ENCODE measurements at places on chromosomes 5 and 9.

DNA sequence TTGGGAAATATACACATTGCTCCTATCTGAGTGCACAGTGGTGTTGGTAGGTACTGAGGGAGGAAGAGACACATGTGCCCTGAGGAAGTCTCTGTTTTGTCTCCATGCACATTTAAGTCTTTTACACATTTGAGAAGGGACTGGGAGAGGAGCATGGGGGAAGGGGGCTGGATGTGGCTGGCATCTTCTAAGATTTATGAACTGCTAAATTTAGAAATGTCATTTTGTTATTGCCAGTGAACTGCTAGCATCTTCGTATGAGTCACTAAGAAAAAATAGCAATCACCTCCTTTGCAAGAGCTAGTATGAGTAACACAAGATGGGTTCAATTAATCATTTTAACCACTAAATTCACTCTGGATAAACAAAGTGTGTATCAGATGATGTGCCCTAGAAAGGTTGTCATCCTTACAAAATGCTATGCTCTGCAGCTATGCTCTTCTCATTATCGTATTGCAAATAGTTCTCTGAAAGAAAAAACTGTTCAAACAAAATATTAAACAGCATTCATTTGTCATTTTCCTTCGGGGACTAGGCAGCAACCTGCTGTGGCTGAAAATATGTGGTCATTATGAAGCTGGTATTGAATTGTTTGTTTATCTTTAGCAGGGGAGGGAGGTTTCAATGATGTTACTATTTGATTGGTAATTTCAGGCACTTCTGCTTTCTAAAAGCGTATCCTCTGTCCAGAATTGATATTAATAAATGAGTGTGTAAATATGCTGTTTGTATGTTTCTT is 236.5 kb downstream of the DMRTA1 start:
- no peak for DNase-seq

DNA sequence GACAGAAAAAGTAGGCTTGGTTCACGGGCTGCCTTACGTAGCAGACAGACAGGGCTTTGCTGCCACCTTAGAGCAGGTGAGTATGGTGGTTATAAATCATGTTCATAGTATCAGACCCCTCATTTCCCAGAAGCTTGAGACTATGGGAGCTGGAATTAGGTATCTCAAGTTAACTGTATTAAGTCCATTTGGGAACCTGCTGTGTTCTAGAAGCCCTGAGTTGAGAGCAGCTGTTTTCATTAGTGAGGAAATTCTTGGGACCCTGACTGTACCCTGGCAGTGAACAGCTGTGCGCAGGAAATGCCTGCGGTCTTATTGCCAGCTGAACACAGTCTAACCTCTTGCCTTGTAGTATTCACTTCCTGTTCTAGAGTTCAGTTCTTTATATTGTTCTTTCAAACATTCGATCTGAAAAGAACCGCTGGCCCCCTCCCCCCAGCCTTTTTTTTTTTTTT is 29.8 kb downstream of the UGCG start:
- DNase-seq: peak; percentile 89

- no peak for DNase-seq
These were observed 184.6 kb downstream of the AP3B1 start for GRCh38 chr5:78109891-78110324.

- no peak for DNase-seq
These were observed 269.0 kb downstream of the DENND1A start for GRCh38 chr9:123660691-123661466.

- no peak for DNase-seq
These were observed 411 bp upstream of the NDUFS4 start for GRCh38 chr5:53560028-53560427.

- no peak for DNase-seq
These were observed 70.8 kb upstream of the ENTREP1 start for GRCh38 chr9:69254223-69254622.

- no peak for DNase-seq
These were observed 82.2 kb upstream of the CNTLN start for GRCh38 chr9:17052626-17053025.

DNA sequence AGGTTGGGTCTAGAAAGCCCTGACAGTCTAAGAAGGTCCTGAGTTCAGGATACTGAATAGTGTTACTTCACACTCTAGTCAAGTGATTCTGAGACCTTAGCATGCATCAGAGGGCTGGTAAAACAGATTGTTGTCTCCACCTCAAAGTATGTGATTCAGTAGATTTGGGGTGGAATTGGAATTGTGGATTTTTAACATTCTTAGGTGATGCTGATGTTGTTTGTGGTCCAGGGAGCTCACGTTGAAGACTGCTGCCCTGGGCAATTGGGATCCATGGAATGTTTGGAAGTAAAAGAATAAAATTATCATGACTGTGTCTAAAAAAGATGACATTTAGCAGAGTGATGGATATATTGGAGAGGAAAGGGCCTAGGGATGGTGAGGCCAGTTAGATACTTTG is 75.6 kb downstream of the VCAN start:
- no peak for DNase-seq

GRCh38 chr5:118577621-118578020 is 410.7 kb downstream of the DTWD2 start:
- no peak for DNase-seq

- no peak for DNase-seq
These were observed 617.9 kb upstream of the CDH18 start for GRCh38 chr5:20605732-20606525.

- DNase-seq: no peak
These were observed 85.9 kb upstream of the FAM120A start for GRCh38 chr9:93365427-93366118.

DNA sequence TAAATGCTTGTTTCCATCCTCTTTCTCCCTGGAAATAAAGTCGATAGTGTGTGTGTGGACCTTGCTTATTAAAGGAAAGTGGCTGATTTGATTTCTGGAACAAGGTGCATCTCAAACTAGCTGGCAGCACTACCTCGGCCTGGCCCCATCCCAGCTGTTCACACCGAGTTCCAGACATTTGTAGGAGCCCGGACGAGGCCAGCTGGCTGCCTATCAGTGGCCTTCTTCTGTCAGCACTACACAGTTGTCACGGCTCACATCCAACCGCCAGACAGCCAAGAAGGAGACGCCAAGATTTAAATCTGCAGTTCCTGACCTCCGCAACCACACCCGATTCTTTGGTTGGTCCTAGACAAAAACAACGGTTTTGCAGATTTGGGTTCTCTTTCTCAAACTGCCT is 63.6 kb downstream of the PALM2AKAP2 start:
- DNase-seq: no peak

DNA sequence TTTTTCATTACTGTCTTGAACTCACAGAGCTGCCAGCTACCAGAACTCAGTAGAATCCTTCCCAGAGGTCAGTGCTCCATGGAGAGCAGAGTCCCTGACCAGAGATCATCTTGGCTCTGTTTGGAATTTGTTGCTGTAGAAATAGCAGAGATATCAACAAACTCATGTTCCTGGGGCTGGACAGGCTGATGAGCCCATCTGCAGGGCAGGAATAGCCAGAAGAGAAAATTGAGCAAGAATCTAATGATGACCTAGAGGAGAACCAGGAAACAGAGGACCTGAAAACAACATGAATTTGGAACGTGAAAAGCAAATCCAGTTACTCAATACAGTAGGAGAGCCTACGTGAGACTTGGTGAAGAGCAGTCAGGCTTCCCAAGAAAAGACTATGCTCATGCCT is 437.8 kb downstream of the PLK2 start:
- DNase-seq: no peak

GRCh38 chr9:126049088-126049487 is 277.5 kb upstream of the MVB12B start:
- no peak for DNase-seq

DNA sequence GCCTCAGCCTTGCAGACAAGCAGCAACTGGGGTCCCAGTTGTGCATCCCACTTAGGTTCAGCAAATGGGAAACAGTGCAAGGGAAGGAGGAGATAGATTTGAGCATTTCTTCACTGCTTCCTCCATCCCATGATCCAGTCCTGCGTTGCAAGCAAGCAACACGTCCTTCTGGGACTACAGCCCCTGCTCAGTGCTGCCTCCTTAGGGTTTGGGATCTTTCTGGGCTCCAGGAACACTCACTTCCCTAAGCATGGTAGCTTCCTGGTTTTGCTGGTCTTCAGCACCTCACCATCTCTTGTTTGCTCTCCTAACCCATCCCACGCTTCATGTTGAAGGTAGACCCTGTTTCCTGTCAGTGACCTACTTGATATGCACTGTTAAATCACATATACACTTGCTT is 444.7 kb downstream of the MED10 start:
- no peak for DNase-seq

- DNase-seq: no peak
These were observed 55.1 kb downstream of the LOX start for GRCh38 chr5:122022966-122023365.

GRCh38 chr9:15104826-15105420 is 194.7 kb upstream of the FREM1 start:
- peak; percentile 4 for DNase-seq
